ENCODE measurements at places on chromosomes 1 and 21.

DNA sequence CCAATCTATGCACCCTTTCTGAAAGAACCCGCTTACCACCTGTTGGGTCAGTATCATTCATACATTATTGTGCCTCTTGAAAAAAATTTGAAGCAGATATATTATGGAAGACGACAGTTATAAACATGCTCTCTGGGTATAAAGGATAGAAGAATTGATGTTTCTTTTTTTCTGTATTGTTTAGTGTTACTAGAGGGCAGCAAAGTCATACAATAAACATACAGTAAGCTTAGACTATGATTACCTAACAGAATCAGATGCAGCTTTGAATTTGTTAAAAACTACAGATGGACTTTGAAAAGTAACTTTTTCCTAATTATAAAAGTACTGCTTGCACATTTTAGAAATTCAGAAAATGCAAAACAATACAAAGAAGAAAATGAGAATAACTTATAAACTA, 11.1 kb upstream of the PAXBP1 start:
- no peak for DNase-seq

- no peak for DNase-seq
These were observed 98.6 kb downstream of the SIPA1L2 start for GRCh38 chr1:232531291-232531690.

- no peak for DNase-seq
These were observed 188.5 kb downstream of the HLX start for GRCh38 chr1:221067721-221068120.

GRCh38 chr1:86395751-86396497, at the start of gene ODF2L:
Gene ODF2L, minus strand, starts transcription at chr1:86396323. Its CDS starts 9,296 bp downstream, at chr1:86387027.
- peak; percentile 81 for DNase-seq

GRCh38 chr1:24586970-24587820, 31.3 kb downstream of the NCMAP start:
- peak; percentile 24 for DNase-seq

- DNase-seq: no peak
These were observed 15.6 kb upstream of the HMGCS2 start for GRCh38 chr1:119784191-119784781.

GRCh38 chr1:155000411-155000725, 2.2 kb upstream of the ZBTB7B start:
- no peak for DNase-seq

DNA sequence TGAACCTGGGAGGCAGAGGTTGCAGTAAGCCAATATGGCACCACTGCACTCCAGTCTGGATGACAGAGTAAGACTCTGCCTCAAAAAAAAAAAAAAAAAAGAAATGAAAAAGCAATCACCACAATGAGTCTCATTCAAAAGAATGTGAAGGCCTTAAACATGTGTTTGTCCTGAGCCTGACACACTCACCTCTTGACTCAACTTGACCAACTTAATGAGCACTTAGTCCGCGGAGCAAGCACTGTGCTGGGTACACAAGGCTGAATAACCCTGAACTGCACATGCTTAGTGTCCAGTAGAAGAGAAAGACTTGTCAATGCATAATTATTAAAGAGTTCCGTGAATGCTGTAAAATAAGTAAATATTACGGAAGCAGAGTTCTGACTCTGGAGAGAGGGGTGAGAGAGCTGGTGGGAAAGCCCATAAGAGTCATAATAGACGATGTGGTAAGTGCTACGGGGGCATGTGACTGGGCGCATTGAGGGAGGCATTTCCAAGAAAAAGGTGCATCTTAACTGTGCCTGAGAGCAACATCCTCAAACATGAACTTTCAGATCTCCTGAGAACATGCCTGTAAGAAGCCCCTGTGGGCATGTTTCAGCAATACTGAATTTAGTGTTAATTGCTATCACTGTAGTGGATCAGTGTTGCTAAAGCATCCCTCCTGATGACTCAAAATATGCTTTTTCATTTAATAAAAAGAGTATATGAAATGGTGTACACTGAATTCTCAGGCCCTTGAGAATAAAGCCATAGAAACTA, 27.2 kb downstream of the MCOLN2 start:
- no peak for DNase-seq

DNA sequence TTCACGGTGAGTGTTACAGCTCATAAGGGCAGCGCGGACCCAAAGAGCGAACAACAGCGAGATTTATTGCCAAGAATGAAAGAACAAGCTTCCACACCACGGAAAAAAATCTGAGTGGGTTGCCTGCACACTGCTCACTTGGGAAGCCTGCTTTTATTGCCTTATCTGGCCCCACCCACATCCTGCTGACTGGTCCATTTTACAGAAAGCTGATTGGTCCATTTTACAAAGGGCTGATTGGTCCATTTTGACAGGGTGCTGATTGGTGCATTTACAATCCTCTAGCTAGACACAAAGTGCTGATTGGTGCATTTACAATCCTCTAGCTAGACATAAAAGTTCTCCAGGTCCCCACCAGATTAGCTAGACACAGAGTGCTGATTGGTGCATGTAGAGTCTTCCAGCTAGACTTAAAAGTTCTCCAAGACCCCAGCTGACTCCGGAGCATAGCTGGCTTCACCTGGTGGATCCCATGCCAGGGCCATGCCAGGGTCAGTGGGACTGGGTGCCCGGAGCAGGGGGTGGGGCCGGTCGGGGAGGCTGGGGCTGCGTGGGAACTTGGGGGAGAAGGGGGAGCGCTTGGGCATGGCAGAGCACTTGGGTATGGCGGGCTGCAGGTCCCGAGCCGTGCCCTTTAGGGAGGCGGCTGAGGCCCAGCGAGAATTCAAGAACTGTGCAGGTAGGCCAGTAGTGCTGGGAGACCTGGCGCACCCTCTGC, 75.4 kb upstream of the ATP1A1 start:
- DNase-seq: no peak

DNA sequence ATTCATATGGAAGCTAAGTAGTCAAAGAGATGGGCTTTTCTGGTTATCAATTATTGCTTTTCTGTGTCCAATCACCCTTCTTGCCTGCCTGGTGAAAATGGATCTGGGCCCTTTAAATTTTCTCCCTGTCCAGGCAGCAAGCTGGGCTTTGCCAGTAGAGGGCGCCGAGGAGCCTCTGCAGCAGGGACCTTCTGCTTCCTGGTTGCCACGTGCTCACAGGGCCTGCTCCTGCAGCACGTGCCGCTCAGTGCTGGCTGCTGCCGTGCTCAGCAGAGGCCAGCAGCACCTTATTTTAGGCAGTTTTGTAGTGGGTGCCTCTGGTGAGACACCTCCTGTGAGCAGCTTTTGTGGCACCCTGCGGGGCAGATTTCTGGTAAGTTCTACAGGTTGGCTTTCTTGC, 4.0 kb downstream of the ACTL8 start:
- no peak for DNase-seq

GRCh38 chr1:159853417-159854115, 8.9 kb downstream of the VSIG8 start:
- no peak for DNase-seq
